MCF 10A (cell line): ENCODE measurements at places on chromosomes 11 and 22.

DNA sequence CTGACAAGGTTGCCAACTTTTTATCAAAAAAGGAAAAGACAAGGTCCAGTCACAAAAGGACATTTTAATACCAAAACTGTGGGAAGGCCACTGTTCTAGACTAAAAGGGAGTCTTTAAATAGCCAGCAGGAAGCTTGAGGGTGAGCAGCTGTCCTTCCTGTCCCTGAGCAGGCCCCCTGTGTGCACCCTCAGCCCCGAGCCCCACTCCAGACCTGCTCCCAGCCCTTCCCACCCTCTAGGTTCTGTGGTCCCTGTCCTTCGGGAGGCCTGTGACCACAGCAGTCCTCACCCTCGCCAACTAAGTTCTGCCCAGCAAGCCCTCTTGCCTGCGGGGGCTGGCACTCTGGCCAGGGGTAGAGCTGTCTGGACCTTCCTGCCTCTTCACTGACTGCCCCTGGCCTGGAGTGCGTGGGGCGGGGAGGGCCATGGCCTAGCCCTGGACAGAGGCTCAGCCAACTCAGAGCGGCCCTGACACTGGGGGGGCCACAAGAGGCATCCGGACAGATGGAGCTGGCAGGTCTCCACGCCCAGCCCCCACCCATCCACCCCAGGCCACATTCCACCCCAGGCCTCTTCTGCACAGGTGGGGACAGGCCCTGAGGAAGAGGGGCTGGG is 1.6 kb upstream of the PLXNB2 start:
- DNase-seq = no peak

DNA sequence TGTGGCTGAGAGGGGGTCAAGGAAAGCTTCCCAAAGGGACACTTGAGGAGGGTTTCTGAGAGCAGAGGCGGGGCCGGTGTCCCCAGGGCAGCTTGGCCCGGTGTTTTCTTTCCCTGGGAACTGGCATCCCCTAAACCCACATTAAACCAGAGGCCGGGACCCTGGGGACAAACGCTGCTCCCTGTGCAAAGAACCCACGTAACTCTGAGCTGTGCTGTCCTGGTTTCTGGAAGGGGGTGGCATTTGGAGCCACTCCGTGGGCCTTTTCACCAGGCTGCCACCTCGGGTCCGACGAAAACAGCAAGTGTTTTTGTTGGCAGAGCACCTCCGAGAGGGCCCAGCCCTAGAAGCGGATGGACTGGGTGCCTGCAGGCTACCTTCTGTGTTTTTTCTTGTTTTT is 100.2 kb upstream of the ANO1 start:
- no peak for DNase-seq

- DNase-seq = peak; percentile 64
Observed at GRCh38 chr11:60899046-60899936, 7.1 kb downstream of the PRPF19 start.

DNA sequence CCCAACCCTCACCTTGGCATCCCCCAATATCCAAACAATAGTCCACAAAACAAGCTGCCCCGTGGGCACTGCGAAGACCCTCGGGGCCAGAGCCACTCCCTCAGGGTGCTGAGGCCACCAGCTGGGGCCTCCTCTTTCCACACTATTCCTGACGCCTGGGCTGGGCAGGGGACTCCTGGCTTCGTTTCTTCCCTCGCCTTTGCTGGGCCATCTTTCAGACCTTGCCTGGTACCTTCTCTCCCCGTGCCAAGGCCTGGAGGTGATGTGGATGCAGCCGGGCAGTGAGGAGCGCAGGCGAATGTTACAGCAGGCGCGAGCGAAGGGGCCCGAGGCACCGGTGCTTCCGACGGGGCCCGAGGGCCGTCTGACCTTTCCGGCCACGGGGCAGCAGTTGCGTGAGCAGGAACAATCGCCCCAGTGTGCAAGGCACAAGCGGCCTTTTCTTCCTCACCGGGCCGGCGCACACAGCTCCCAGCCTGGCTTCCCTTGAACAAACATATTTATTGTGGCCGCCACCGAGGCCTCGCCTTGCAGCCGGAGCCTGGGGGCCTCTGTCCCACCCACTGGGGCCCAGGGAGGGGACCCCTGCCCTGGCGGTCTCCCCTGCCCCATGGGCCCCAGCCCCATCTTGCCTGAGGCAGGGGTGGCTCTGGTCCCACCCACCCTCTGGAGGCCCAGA is 32.6 kb upstream of the KCNQ1OT1 start:
- DNase-seq = no peak

- peak; percentile 81 for DNase-seq
Observed at GRCh38 chr11:13210424-13210823, 67.2 kb upstream of the BMAL1 start.

GRCh38 chr11:41301023-41301422 is 158.4 kb downstream of the LRRC4C start:
- peak; percentile 25 for DNase-seq

- DNase-seq = no peak
Observed at GRCh38 chr11:36014898-36015665, 71.2 kb downstream of the LDLRAD3 start.

DNA sequence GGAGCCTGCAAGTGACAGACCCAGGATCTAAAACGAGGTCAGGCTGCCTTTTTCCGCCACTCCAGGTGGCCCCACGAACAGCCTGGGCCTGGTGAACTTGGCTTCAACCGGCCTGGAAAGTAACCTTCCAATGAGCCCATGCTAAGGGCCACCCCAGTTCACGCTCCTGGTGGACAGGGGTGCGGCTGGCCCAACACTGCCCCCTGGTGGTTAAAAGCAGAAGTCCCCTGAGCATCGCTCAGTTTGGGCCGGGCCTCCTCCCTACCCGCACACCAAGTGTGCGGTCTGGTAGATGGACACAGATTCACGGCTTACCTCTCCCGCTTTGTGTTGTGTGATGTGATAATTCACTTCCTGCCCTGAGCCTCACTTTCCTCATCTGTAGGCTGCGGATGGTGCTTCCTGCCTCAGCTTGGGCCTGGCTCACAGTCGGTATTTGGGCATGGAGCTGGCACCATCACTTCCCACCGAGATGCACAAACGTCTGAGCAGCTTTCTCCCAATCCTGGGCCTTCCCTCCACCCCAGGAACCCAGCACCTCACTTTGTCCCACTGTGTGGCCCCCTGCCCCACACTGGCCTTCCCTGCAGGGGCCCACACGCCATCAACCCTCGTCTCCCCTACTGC is 13.7 kb upstream of the SEC14L3 start:
- DNase-seq = peak; percentile 64

DNA sequence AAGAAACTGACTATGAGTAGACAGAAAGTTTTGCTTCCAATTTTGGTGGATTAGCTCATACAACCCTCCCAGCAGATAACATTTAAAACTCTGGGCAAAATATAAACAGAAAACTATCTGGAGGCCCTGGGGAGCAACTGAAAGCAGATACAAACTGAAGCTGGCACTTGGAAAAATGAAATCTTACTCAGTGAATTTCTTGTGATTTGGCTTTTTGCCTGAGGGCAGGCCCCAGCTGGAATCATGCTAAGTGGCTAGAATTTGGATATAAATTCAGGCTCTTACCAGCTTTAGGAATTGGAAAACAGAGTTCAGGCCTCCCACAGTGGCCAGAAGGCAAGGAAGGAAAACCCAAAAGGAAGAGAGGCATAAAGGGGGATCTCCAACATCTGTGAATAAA is 85.8 kb downstream of the EFCAB6 start:
- no peak for DNase-seq

DNA sequence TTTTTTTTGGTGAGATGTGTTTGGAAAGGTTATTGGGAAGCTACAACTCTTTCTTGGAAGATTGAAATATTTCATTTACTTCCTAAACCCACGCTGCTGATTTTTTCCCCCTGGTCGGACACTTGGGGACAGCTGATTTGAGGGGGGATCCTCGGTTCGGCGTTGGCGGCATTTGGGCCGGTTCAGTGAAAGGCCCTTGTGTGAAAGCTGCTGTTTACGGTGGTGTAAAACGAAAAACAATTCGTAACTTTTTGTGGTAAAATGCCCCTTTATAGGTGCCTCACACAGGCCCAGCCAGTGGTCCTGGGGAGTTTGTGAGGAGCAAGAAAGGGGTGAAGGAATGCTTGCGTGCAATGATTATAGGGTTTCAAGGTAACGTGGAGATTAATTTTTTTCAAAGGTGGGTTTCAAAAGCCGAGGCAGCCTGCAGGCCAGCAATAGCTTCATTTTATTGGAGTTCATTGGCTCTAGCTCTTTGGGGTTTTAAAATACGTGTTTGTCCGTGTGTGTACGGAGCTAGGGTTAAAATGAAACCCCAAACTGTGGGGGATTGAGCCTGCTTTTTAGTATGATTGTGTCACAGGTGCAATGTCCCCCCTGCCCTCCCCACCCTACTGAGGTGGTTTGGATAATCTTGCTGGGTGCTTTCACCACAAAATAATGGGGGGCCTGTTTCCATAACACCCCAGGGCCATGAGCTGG is 77.2 kb upstream of the PPARA start:
- no peak for DNase-seq

GRCh38 chr11:85540635-85541205 is 86.4 kb downstream of the DLG2 start:
- DNase-seq = no peak

DNA sequence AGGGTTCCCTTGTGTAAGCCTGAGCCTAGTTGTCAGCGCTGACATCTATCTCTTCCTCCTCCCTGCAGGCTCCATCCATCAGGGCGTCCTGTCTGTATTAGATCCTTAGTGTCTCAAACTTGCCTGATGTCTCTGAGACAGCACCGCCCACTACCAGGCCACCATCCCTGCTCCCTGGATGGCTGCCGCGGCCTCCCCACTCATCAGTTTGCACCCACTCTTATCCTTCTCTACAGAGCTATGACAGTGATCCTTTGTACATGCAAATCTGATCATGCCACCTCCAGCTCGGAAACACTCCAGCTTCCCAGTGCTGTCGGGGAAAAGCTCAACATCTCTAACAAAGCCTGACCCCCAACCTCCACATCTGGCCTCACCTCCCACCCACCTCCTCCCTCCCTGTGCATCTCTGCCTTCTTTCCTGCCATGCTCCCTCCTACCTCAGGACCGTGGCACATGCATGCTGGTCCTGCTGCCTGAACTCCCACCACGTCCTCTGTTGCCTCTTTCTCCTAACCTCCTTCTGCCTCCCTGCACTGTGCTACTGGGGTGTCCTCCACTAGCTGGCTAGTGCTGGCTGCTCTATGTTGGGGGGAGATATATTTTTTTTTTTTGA is 61.6 kb upstream of the EIF3D start:
- no peak for DNase-seq

DNA sequence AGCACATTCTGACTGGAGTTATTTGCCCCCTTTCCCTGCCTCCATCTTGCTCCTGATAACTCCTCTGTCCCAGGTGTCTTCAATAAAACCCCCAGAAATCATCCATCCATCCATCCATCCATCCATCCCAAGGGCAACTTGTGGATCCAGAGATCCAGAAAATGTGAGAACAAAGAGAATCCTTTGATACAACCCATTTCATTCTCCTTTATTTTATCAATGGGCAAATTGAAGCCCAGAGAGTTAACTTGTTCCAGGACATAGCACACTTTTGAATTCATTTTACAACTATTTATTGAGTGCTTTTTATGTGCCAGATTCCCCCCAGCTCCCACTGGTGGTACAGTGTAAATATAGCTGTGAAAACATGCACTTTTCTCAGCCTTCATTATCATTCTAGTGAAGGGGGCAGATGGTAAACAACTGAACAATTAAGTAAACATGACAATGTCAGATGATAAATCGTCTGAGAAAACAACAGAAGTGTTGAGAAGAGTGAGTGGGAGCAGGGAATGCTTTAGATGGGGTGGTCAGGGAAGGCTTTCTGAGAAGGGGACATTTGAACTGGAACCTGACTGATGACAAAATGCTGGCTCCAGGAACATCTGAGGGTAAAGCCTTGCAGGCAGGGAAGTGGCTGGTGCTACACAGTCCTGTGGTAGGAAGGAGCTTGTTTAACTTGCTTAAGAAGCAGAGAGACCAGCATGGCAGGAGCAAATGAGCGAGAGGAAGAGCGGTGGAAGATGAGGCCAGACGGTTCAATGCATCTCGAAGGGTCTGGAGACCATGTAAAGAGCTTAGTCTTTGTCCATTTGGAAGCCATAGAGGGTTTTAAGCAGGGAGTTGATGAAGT is 80.0 kb upstream of the TIMP3 start:
- DNase-seq = no peak

GRCh38 chr22:30893434-30894370 is 74.9 kb downstream of the MORC2 start:
- DNase-seq = no peak

DNA sequence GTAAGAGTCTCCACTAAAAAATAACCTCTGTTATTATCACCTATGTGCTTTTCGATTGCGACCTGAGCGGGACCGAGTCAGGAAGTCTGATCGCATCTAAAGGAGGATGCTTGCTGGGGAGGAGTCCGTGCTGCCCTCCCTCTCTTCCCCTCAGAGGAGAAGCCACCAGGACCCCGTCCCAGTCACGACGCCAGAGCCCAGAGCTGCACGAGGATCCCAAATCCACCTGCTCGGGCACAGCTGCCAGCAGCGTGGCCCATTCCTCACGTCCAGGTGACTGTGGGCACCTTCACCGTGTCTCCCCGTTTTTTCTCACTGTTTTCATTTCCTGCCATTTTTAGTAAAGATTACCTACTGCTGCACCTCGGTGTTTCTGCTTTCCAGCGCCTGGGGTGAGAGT is 390.3 kb downstream of the BRD1 start:
- DNase-seq = no peak

DNA sequence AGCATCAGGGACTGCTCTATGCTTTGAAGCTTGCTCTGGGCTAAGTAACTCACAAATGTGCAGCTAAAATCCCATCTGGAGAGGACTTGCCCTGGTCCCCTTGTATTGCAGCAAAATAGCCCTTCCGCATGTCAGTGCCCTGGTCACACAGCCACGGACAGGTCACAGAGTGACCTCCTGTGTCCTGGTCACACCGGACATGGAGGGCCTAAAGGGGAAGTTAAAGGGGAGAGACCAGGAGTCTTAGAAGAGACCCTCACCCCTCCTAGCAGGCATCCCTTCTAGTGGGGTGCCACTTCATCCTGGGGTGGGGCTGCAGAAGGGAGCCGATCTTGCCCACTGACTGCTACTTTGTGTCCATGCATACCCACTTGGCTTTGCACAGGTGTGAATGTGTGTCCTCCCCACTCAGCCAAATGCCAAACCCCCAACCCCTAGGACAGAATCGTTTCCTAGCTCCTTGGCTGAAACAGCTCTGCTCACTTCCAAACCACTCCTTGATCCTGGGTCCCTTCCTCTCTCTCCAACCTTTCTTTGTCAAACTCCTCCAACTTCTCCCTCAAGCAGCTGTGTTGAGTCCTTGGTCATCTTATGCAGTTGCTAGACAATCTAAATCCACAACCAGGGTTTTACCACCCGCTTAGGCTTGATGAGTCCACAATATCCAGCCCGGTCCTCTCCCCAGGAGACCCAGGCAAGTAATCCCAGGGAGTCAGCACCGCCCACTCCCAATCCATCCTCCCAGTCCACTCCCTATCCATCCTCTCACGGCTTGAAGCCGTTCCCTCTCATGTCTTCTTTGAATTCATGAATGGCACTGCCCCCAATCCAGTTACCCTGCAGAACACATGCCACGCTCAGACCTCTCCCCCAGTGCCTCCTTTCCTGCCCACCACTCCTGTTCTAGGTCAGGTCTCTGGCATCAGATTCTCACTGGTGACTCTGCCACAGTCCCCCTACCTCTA is 3.3 kb upstream of the FXYD6 start:
- no peak for DNase-seq
